ENCODE measurements at places on chromosomes 3 and 15.

- H3K4me3 ChIP-seq, result peak overlapping the region; percentile 56
- peak; percentile 64 for ATAC-seq
- no peak overlapping the region for H3K27ac ChIP-seq
- H3K36me3 ChIP-seq, result no peaks in the 10 kb centered on the region
- H3K4me1 ChIP-seq, result no peaks in the 10 kb centered on the region
Observed at GRCh38 chr3:165206454-165207266, 10.5 kb upstream of the SLITRK3 start.

DNA sequence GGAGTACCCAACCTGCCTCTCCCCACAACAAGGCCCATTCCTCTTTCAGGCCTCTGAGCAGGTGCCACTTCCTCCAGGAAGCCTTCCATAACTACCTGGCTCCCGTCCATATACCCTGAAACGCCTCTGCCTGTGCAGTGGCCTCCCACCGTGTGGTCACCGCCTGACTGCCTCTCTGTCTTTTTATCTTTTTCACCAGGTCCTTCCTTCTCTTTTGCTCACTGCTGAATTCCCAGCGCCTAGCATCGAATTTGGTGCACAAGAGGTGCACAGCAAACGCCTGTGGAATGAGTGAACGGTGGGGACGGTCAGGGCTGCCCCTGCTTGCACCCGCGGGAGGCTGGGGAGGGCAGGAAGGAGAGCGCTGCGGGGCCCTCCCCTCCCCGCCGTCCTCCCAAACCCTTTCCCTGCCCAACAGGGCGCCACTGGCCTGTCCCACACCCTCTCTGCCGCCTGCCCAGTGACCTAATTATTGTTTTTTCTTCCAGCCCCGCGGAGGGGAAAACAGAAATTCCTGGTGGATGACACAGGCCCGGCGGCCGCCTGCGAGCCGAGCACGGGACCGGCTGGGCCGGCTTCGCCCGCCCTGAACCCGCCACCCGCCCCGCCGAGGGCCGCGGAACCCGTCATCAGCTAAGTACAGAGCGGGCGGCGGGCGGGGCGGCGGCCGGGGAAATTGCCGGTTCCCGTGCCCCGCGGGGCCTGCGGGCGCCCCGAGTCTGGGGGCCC, 140.1 kb downstream of the SMAD6 start:
- ATAC-seq, result peak; percentile 56
- H3K4me3 ChIP-seq, result peak overlapping the region; percentile 28
- no peaks in the 10 kb centered on the region for H3K36me3 ChIP-seq
- H3K27ac ChIP-seq, result no peak overlapping the region
- no peaks in the 10 kb centered on the region for H3K4me1 ChIP-seq

DNA sequence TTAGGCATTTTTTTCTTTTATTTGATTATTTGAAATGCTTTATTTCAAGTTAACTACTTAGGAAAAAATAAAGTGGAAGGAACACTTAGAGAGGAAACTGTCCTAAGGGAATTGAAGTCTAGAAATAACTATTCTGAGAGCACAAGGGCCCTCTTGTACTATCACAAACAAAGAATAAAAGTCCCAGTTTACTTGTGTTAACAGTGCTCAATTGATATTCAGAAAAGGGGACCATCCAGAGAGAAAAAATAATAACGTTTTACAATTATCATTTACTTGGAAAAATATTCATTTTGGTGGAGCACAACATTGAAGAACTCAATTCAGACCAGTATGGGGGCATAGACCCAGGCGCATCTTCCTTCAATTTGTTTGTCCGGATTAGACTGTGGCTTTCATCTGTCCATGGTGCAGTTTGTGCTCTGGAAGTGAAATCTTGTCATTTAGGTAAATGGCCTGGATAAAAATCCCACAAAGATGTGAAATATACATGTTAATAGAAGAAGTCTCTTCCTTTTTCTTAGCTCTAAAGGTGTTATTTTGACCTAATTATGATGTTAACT, 54.5 kb upstream of the SAMMSON start:
- no peak overlapping the region for H3K27ac ChIP-seq
- no peaks in the 10 kb centered on the region for H3K36me3 ChIP-seq
- no peak overlapping the region for H3K4me3 ChIP-seq
- H3K27me3 ChIP-seq, result no peaks in the 10 kb centered on the region
- H3K4me1 ChIP-seq, result no peaks in the 10 kb centered on the region
- ATAC-seq, result no peak

DNA sequence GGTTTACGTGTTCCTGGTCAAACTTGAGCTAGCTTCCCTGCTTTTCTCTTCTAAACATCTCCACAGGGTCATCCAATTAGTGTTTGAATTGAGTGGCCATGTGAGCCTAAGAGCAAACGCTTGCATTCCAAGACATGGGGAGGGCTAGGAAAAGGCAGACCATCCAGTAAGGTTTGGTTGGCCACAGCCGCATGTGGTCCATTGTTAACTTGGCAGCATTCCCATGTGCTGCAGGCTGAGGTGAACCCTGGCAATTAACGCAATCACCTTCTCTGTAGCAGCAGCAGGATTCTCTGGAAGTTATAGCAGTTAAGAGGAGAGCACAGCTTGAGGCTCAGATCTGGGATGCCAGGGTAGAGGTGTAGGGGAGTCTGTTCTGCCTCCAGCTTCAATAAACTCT, 502.2 kb upstream of the LMCD1 start:
- H3K27ac ChIP-seq, result no peak overlapping the region
- no peak for ATAC-seq
- no peaks in the 10 kb centered on the region for H3K4me1 ChIP-seq
- no peaks in the 10 kb centered on the region for H3K36me3 ChIP-seq
- no peak overlapping the region for H3K4me3 ChIP-seq

All from activated T-helper 17 cell treated with anti-CD3 and anti-CD28 coated beads, Interleukin-2, amount 50 U/mL, for 72 hours (primary cell).